Bronchial epithelial cell (primary cell): ENCODE measurements at places on chromosomes 4 and X. TPM values are rescaled to one million over a fixed set of nuclear protein-coding genes. Genes with fewer than 3 reads are reported as not detected.

DNA sequence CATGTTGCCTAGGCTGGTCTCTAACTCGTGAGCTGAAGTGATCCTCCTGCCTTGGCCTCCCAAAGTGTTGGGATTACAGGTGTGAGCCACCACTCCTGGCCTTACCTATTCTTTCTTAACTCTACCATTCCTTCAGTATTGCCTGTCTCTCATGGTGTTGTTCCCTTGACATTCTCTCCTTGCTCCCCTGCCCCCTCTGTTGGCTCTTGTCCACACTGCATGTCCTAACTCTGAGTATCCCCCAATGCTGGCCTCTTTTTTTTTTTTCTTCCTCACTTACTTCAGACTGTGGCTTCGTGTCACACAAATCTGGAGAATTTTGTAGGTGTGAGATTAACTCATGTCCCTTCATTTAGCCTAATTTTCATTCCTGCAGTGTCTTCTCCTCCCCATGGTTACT is 22.9 kb upstream of the FRMPD4 start:
- no peak for DNase-seq

- DNase-seq: peak; percentile 89
These were observed 66.2 kb downstream of the BEX3 start for GRCh38 chrX:103442536-103442901.

Gene SLC38A5
- total RNA-seq: 134 and 348 TPM in 2 replicates

Gene NKX6-1
- total RNA-seq: not detected in 2 replicates

DNA sequence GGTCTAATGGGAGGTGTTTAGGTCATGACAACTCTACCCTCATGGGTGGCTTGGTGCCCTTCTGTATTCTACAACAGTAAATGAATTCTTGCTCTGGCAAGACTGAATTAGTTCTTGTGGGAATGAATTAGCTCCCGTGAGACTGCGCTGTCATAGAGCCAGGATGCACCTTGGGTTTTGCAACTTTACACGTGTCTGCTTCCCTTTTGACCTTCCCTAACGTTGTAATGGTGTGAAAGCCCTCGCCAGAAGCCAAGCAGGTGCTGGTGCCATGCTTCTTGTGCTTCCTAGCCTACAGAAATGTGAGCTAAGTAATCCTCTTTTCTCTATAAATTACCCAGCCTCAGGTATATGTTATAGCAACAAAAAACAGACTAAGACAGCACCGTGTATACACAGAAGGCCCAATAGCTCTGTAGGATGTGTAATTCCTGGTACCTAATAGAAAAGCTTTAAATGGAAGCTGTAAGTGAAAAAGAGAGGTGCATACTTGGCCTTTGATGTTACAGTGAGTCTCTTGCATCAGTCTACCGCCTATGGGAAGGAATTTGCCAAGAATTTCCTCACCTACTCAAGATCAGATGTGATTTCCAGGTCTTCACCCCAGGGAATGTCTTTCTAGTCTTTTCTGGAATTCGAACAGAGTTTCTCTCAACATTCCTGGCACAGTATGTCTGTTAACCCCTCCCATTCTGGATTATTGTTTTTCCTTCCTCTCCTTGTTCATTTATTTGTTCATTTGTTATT is 3.2 kb upstream of the ENPEP start:
- DNase-seq: no peak

DNA sequence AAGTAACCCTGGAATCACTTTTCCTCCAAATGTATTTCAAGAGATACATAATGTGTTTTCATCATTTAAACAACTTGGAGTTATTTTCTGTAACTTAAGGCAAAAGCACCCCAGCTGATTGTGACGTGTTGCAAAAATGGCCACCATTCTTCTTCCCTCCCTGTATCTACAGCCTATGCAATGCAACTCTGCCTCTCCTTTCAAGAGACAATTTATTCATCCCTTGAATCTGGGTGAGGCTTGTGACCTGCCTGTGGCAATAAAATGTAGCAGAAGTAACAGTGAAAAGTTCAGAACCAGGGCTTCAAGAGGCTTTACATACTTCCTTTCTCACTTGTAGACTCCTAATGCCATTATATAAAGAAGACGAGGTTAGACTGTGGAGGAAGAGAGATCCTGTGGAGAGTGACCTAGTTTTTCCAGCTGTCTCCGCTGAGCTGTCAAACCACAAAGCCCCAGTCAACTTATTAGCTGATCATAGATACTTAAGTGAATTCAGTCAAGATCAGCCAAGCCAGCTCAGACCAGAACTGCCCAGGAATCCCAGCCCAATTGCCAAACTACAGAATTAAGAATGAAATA is 81.0 kb upstream of the KLF3 start:
- no peak for DNase-seq

DNA sequence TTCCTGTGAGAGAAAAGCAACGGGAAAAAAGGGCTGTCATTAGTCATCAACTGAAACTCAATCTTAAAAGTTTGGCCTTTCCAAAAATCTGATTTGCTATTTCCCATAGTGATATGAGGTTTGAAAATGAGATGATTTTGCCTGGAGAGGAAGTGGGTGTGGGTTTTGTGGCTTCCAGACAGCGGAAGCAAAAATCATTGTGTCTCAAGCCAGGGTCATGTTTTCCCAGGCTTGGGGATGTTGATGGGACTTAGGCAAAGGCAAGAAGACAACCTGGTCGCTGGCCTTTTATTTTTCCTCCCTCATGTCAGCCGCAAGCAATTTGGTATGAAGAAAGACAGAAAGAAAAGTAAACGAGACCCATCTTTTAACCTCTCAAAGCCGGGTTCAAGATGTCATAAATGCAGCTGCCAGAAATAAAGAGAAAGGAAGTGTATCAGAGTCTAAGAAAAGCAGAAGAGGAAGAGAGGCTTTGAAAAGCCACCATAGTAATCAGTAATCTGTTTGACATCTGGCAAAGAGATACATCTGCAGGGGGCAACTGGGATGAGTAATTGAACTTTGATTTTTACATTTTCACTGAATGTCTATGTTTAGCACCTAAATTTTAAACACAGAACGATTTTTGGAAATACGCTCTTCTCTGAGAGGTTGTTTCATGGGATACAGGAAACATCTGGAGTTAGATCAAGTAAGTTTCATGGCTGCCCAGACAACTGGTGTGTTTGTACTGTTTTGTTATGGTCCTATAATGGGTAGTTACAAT is 521.6 kb upstream of the SLIT2 start:
- DNase-seq: no peak

Gene SHOX
- total RNA-seq: not detected in 2 replicates

Gene GAGE12E
- total RNA-seq: not detected in 2 replicates

Gene TCEAL7
- 0.77 and 1.1 TPM in 2 replicates for total RNA-seq

Gene CT47A7
- not detected in 2 replicates for total RNA-seq

DNA sequence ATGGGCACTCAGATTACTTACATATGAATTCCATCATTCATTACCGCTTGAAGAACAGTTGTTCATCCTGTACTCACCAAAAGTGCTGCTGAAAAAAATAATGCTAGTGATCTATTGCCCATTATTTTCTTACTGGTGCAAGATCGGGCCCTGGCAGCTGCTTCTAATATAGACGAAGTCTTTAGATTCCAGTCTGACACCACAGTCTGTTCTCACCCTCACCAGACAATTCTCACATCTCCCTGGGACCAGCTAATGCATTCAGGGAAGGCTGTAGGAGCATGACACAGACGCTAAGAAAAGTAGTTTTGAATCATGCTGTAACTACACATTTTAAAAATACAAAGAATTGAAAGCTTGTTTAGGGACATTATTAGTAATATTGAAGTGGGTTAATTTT is 13.8 kb downstream of the GEMIN8 start:
- no peak for DNase-seq

Gene MAD2L1
- 1.3 and 2.2 TPM in 2 replicates for total RNA-seq

DNA sequence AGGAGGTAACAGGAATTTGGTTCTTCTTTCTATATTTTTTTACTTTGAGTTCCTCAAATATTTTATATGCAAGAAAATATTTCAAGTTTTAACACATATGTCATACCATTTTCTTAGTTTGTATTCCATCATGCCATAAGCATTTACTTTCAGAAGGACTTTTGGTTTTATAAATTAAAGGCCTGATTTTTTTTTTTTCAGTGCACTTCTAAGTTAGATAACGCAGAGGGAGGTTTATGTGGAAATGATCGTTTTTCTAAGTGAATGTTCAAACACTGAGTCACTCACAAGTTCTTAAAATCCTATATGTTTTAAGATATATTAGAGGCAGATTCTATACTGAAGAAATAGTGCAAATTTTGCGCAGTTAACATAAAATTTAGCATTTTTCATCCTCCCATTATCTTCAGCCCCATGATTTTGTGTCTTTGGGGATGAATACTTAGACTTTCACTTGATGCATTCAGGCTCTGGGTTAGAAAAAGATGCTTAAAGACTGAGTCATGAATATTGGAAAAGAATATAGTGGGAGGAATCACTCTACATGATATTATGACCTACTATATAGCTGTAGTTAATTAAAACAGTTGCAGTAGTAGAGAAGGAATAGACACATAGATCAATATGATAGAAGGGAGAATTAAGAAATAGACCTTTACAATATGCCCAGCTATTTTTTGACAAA is 54.9 kb downstream of the COL4A5 start:
- DNase-seq: no peak

DNA sequence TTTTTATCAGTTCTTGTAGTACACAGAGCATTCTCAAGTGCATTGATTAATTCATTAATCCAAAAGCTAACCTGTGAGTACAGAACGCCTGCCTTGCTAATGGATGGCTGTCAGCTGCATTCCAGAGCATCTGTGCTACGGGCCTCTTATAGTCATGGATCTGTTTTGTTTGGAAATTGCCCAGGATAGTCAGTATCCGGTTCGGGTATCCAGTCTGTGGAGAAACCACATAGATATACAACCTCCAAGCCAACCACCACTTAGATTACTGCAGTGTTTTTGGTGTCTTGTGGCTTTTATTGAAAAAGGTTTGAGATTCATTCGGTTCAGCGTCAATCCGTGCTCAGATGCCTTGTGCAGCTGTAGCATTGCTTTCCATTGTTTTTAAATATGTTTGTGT is 4.0 kb downstream of the LAP3 start:
- DNase-seq: no peak

DNA sequence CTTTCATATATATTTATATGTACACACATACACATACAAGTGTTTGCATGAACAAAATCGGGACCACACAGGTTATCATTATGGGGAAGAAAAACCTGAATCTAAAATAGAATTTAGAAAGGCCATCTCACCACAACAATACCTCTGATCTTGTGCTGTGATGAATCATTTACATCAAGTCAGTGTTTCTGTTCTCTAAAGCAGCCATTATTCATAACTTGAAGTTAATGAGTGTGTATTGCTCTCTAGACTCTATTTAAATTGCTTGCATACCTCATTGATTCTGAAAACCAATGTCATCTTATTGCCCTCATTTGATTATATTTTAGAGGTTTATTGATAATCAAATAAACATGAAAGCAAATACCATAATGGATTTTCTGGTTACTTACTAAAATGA is 71.6 kb downstream of the FAM114A1 start:
- DNase-seq: no peak

Gene TMEM185A
- 20.3 and 27.0 TPM in 2 replicates for total RNA-seq

DNA sequence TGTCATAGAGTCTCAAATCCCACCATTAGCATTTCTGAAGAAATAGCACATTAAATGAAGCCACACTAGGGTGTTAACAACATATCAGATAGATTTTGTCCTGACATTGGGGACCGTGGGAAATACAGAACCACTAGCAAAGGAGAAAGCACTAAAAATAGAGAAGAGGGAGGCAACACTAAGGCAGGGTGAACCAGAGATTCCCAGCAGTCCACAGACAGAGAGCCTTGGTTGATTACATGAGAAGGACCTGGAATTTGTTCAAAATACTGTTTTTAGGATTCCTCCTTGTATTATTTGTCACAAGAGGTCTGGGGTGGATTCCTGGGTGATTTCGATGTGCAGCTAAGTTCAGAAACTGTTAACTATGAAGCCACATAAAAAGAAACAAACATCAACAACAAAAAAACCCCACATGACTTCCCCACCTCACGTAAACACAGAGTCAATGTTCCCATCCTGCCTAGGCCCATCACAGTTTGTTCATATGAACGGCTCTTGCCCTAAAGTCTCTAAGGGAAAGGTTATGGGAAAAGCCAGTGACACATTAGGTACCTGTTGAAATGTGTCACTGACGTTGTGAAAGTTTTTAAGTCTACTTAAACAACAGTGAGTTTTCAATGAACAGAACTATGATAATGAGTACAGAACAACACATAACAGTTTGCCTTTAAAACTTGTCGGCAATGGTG is 23.6 kb upstream of the GRSF1 start:
- DNase-seq: peak; percentile 43

GRCh38 chrX:57669961-57670360 is 10.1 kb downstream of the NLRP2B start:
- DNase-seq: no peak

GRCh38 chr4:181830404-181831035 is 412.7 kb upstream of the TENM3 start:
- no peak for DNase-seq

Gene CORIN
- total RNA-seq: 0.26 and 0.38 TPM in 2 replicates
